Renal cortex interstitium (tissue), 15 donors: ENCODE measurements at places on chromosomes 5 and 9. TPM values are rescaled to one million over a fixed set of nuclear protein-coding genes. Genes with fewer than 3 reads are reported as not detected.

ORM2 gene
- polyA plus RNA-seq = not detected

ASTN2 gene
- polyA plus RNA-seq = 17.5 TPM

NKD2 gene
- 10.5 TPM for polyA plus RNA-seq

POU5F2 gene
- 0.08 TPM for polyA plus RNA-seq

RMRP gene
- polyA plus RNA-seq = 1.9 TPM

MRPL36 gene
- 34.1 TPM for polyA plus RNA-seq

MAMDC4 gene
- polyA plus RNA-seq = 10.9 TPM

- DNase-seq = no peak
Observed at GRCh38 chr9:71814226-71814625, 45.9 kb upstream of the CEMIP2 start.

- DNase-seq = no peak
Observed at GRCh38 chr9:122218935-122219855, 9.6 kb downstream of the LHX6 start.

GRCh38 chr5:32928761-32929160 lies 217.6 kb downstream of the NPR3 start:
- no peak for DNase-seq

GRCh38 chr5:55694152-55694830 lies 17.8 kb downstream of the SLC38A9 start:
- no peak for DNase-seq
